ENCODE measurements at places on chromosomes 6 and 20.

- DNase-seq: no peak
Measured at GRCh38 chr6:33297956-33298772, 578 bp downstream of the RGL2 start.

GRCh38 chr6:139525415-139525814 lies 151.0 kb upstream of the CITED2 start:
- no peak for DNase-seq

- DNase-seq: no peak
Measured at GRCh38 chr6:131678442-131678841, 22.8 kb downstream of the OR2A4 start.

DNA sequence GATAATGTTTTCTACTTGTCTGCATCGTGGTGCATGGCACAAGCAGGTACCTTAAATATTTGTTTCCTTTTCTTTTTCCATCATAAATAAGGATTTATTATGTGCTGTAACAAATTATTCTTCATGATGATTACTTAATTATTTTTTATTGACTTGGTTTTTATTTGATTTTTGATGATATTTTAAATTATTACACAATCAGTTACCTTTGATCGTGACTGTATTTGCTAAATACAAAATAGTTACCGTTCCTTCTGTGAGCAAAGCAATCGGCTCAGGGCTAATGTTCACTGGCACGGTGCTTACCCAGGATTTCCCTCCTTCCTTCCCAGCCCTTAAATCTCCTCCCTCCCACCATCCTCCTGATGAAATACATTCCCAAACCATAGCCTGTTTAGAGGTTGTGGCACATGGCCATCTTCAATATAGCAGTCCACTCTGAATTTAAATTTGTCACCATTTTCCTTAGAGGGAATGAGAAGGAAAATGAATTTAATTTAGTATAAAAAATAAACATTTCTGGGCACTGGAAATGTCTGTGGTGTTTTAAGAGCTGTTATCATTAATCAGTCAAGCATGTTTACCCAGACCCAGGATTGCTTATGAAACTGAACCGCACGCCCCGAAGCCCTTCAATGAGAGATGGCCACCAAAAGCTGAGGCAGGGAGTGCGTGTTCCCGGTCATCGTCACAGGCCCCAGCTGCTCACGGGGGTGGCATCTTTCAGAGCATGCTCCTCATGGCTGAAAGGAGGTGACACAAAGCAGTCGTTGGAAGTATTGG lies 23.0 kb upstream of the EXOC2 start:
- no peak for DNase-seq

DNA sequence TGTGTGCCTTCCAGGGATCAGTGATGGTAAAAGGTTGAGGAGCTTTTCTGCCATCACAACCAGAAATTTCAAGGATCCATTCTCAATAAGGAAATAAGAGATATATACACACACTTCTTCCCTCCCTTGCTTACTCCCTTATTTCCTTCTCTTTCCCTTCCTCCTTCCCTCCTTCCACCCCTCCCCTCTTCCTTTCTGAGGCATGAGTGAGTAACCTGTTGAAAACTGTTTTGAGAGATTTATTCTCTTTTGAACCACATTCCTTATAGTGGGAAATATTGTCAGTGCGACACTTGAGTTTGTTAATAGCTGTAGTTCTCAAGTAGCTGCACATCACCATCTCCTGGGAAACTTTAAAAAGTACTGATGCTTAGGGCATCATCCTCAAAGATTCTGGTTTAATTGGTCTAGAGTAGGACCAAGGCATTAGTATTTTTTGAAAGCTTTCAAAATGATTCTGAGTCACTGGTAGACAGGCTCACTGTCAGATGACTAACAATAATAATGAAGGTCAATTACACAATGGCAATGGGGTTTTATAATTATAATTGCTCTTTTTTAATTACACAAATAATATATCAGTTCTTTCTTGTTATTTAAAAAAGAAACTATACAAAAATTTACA lies 109.9 kb downstream of the POPDC3 start:
- no peak for DNase-seq

GRCh38 chr6:35648203-35648602 lies 40.5 kb downstream of the FKBP5 start:
- DNase-seq: no peak

- DNase-seq: no peak
Measured at GRCh38 chr6:136749359-136749997, 42.8 kb downstream of the MAP3K5 start.

GRCh38 chr20:10876558-10876957 lies 202.8 kb upstream of the JAG1 start:
- no peak for DNase-seq

DNA sequence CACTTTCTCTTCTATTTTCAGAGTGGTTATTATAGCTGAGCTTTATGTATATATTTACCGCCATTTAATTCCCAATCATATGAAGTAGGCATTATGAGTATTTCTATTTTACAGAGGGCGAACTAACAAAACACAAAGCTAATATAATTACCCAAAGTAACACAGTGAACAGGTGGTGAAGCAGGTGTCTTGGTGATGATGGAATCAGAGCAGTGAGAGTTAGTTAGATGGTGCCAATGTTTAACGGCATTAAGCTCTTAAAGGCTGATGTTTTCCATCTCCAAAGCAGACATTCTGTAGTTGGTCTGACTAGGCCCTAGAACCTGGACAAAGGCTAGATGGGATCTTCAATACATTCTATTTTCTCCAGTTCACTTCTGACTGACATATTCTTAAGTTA lies 551.1 kb upstream of the SYNCRIP start:
- DNase-seq: no peak

GRCh38 chr6:23890543-23891227 lies 235.3 kb upstream of the NRSN1 start:
- no peak for DNase-seq

GRCh38 chr6:30651143-30651542 lies 4.2 kb downstream of the C6orf136 start:
- DNase-seq: no peak

DNA sequence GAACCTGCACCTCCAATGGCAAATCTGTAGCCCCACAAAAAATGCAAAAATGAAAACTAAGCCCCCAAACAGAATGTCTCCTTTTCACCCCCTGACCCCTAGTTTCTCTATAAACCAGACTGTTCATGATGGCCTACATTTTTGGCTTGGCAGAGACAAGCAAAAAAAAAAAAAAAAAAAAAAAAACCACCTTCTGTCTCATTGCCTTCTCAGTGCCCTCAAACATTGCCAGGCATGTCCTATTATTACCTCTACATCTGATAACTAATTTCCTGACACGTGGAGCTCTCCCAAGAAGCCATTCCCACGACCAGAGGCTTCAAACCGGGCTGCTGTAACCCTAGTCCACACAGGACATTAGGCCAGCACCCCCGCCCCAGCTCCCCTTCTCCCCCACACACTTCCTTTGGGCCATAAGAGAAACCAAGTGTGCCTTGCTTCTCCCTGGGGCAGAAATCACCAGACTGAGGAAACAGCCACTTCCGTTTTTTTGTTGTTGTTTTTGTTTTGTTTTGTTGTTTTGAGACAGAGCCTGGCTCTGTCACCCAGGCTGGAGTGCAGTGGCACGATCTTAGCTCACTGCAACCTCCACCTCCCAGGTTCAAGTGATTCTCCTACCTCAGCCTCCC lies 65.4 kb downstream of the GPR6 start:
- no peak for DNase-seq

DNA sequence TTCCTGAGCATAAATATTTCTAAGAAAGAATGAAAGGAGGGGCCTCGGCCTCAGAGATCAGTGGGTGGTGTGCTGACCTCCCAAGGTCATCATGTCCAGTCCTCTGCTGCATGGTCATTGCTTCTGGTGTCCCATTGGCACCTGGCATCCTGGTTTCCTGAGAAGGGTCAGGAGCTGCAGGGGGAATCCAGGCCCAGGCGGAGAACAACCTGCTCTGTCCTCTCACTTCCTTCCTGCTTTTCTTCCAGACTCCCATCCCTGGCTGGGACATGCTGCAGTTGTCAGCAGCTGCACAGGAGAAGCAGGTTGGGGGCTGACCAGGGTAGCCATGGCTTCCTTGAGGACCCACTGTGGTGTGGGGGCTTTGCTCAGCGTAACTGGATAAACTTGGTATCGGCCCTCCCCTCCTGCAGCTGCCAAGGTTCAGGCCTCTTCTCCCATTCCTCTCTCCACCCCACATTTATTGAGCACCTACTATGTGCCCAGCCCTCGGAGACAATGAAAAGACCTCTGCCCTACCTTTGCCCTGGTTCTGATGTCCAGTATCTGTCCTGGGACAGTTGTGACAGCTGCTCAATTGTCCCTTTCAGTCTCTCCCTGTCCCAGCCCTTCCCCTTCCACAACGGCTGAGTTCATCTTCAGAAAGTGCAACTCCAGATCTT lies 155.2 kb downstream of the CEBPB start:
- no peak for DNase-seq

All from HEK293T (cell line).